ENCODE measurements at places on chromosomes 2 and 18.

- DNase-seq = no peak
These were observed 148.8 kb downstream of the MBD2 start for GRCh38 chr18:54075689-54076088.

- no peak for DNase-seq
These were observed 10.9 kb upstream of the ADAM23 start for GRCh38 chr2:206432193-206433082.

DNA sequence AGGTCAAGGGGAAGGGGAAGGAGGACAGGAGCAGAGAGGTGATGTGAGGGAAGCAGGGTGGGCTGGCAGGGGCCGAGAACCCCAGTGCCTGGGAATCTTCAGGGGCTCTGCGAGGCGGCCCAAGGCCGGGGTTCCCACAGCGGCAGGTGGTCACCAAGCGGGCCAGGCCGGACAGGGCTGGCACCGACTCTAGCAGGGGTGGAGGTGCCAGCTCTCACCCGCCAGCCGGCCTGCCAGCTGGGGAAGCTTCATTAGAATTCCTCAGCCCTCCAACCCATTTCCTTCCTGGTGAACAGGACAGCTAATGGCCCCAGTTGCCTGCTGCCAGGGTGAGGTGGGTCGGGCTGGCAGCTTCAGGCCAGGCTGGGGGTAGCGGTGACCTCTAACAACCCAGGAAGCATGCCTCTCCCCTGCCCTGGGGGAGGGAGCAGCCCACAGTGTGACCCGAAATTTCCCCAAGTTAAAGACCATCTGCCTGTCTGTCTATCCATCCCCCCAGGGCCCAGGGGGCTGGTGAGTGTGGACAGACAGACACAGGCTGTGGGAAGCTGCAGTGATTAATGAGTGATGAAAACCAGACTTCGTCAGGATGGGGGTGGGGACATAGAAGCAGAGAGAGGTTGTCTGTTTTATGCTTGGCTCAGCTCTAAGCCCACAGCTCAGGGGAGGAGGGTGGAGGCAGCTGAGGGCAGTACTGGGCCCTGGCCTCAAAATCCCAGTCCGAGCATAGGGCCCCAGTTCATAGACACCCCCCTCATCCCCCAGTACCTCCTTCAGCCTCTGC, 144.1 kb downstream of the ZFP36L2 start:
- DNase-seq = peak; percentile 87

GRCh38 chr2:45986509-45986908, 310.7 kb upstream of the EPAS1 start:
- peak; percentile 54 for DNase-seq

DNA sequence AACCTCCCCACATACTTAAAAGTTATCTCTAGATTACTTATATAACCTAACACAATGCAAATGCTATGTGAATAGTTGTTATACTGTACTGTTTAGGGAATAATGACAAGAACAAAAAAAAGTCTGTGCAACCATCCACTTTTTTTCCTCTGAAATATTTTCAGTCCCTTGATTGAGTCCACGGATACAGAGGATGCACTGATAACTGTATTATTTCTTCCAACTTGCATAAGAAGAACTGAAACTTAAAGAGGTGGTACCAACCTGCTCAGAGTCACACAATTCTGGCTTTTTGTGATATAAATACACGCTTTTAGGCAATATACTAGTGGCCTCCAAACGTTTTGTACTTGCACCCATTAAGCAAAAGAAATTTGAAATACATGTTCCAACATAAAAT, 1.4 kb downstream of the SMC6 start:
- no peak for DNase-seq

Data from Right ventricle myocardium inferior (tissue), 1 donor.